GM13976 (cell line): ENCODE measurements at places on chromosomes 2 and 18.

DNA sequence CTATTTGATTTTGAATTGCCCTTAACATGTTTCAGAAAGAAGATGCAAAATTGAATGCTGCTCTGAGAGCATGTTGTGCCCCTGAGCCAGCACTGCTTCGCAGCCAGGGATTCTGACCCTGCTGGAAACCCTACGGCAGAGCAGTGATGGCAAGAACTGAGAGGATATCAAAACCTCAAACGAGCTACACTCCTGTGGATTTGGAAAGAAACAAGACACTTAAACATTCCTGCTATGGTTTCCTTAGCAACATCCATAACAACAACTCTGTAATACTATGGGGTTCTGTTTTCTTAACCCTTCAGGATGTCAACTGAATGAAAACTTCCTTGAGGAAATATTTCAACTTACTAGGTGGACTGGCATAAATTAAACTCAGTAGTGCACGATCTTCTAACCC is 649.1 kb downstream of the NYAP2 start:
- DNase-seq: no peak

DNA sequence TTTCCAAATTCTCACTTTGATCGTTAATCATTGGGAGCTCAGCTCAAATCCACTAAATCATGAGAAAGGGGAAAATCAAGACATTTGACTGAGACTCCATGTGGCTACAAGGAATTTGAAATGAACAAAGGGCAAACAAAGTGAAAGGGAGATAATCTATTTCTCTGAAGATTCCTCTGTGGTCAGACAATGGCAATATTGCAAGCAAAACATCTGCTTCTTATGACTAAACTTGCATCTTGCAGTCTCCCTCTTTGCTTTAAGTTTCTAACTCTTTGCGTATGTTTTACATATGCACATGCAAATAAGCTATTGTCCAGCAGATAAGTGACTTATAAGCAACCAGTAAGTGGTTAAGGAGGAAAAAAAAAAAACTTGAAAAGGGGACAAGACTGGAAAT is 299.1 kb upstream of the NXPH2 start:
- DNase-seq: no peak

GRCh38 chr2:230762317-230762896 is 49.8 kb downstream of the CAB39 start:
- no peak for DNase-seq

- DNase-seq: no peak
These were observed 14.0 kb upstream of the ITSN2 start for GRCh38 chr2:24374301-24374700.

DNA sequence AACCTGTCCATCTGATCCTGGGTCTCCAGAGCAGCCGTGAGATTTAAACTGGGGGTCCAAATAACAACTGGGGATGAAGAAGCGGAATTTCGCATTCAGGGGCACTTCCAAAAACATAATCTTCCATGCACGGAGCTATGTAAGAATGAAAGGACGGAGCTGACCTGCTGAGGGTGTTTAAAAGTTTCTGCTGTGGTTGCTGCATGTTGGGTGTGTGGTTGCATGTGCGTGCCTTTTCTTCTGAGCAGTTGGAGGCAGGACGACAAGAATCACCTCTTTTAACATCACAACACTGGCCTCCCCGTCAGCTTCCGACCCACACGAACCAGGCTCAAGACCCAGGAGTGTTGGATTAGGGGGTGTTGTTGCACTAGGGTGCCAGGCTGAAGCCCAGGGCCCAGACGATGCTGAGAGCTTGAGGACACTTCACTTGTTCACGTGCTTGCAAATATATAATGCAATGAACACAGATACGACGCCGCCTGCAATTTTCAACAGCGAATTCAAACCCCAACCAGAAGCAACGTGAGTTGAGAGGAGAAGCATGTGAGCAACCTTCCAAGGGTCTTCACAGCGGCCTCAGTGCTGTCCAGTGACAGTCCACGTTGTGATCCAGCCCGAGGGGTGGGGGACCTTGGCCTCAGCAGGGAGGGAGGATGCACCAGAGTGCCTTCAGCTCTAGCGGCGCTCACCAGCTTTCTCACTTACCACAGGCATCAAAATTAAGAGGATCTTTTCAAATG is 76.0 kb upstream of the SALL3 start:
- no peak for DNase-seq

DNA sequence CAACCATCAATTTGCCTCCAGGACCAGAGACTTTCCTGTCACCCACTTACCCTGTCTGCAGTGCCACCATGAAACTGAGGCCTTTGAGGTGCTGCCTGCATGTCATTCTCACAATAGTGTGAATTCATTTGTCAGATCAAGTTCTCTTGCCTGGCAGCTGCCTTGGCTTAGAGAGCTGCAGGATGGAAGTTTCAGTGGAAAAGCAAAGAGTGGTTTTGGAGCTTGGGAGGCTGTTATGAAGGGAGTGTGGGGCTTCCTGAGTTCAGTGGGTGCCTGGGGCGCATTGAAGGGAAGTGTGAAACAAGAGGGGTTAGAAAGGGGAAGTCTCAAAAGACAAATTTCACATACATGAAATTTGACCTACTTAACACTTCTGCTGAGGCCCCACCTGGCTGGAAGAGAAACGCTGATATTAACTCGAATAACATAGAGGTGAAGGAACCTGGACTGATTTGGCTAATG is 7.9 kb upstream of the LBH start:
- peak; percentile 54 for DNase-seq

- DNase-seq: no peak
These were observed 104.4 kb upstream of the STK17B start for GRCh38 chr2:196275646-196276352.

DNA sequence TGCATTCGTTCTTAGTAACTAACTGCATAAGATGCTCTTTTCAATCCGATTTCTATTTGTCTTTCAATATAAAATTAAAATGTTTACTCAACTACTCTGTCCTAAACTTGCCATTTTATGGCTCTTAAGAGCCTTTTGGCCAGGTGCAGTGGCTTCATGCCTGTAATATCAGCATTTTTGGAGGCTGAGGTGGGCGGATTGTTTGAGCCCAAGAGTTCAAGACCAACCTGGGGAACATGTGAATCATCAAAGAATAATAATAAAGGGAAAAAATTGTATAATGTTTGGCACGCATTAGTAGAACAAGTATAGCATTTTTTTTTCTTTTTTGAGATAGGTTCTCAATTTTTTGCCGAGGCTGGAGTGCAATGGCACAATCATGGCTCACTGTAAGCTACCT is 92.5 kb downstream of the C2orf74 start:
- DNase-seq: no peak

DNA sequence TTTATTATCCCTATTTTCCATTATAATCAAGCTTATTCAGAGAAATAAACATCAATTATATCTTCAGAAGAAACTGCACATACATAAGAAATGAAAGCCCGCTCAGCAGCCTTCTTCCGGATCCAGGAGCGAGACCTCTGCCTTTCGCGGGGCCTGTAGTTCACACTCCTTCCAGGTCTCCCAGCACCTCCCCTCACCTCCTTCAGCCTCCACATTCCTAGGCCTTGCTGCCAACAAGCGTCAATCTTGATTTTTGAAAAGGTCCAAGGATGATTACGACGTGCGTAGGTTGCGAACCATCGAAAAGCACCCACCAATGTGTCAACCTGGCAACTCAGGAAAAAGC is 355 bp upstream of the KIDINS220 start:
- no peak for DNase-seq

GRCh38 chr2:31136732-31137131 is 1.5 kb downstream of the GALNT14 start:
- DNase-seq: no peak

- DNase-seq: no peak
These were observed 232.2 kb downstream of the GULP1 start for GRCh38 chr2:188523919-188524318.

GRCh38 chr18:51617167-51617566 is 419.7 kb upstream of the MEX3C start:
- no peak for DNase-seq

GRCh38 chr2:188963741-188964140 is 10.4 kb upstream of the COL3A1 start:
- no peak for DNase-seq

DNA sequence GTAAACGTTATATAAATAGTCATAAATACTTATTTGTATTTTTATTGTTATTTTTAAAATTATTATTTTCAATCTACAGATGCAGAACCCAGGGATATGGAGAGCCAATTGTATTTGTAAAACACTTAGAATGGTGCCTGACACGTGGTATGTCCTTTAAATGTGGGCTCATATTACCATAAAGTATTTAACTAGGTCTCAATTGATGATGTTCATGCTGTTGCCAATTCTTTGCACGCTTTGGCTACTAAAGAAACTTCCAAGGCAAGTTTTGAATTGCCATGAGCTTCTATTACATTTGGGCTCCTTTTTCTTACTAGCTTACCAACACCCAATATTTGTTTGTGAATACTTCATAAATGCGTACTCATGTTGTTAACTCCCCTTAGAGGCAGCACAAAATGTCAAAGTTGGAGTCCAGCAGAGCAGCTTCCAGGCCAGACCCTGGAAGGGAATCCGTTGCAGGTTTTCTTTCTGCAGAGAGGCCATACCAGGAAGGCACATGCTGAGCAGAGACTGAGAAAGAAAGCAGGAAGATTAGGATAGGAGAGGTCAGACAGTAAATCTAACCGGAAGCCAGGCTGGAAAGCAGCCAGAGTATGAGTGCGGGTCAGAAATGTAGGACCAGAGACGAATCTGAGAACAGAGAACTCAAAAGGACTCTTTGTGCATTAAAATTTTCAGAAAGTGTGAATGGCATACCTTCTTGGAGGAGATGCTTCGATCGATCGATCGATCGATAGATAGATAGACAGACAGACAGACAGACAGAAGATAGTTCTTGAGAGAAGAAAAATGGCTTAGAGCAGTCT is 4.2 kb upstream of the NOSTRIN start:
- DNase-seq: no peak

DNA sequence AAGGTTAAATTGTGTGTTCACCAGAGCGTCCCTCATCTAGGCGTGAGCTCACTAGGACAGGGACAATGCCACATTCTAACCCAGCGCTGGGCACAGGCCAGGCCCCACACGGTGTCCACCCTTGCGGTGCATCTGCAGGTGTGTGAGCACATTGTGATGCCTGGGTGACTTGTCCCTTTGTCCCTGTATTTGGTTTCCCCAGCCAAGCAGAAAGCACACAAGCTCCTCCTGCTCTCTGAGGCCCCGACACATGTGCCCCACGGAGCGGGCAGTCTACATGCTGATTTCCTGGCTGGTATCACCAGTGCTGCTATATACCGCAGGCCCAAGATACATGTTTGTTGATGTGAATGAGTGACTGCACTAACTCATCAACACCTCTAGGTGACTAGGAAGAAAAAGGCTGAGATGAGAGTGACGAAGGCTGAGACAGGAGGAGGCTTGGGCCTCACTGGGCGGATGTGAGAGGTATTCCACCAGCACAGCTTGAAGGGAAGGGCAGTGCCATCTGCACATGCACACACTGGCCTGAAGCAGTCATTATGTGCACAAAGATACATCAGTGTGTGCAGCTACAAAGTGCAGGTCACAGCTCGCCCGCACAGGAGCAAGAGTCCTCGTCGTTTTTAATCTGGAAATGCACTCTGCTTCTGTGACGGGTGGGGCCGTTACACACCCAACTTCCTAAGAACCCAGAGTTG is 205.9 kb downstream of the EIPR1 start:
- no peak for DNase-seq

GRCh38 chr2:216827073-216827720 is 32.7 kb downstream of the TNP1 start:
- DNase-seq: no peak

GRCh38 chr2:46335391-46336282 is 38.4 kb downstream of the EPAS1 start:
- no peak for DNase-seq

DNA sequence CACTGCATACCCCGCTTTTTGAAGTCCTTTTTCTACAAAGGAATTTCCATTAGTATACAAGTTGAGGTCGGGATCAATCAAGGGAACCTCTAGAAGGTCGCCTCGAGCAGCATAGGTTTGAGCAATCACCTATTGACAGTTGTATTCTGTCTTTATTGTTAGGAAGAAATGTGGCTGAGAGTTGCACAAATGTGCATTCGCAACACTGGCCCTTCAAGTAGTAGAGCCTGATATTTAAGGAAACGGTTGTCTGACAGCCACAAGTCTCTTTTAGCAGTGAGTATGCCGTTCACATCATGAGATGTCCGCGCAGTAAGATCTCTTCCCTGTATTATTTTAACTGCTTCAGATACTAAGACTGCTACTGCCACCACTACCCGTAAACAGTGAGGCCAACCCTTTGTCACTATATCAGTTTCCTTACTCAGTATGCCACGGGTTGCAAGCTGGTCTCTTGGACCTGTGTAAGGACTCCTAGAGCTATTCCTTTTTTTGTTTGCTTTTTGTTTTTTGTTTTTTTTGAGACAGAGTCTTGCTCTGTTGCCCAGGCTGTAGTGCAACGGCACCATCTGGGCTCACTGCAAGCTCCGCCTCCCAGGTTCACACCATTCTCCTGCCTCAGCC is 10.0 kb upstream of the STARD7 start:
- DNase-seq: no peak

GRCh38 chr2:158042666-158043065 is 59.0 kb upstream of the UPP2 start:
- no peak for DNase-seq

GRCh38 chr2:234051374-234052070 is 1.0 kb downstream of the SPP2 start:
- DNase-seq: no peak

GRCh38 chr2:238891457-238892203 is 43.7 kb downstream of the TWIST2 start:
- DNase-seq: no peak

DNA sequence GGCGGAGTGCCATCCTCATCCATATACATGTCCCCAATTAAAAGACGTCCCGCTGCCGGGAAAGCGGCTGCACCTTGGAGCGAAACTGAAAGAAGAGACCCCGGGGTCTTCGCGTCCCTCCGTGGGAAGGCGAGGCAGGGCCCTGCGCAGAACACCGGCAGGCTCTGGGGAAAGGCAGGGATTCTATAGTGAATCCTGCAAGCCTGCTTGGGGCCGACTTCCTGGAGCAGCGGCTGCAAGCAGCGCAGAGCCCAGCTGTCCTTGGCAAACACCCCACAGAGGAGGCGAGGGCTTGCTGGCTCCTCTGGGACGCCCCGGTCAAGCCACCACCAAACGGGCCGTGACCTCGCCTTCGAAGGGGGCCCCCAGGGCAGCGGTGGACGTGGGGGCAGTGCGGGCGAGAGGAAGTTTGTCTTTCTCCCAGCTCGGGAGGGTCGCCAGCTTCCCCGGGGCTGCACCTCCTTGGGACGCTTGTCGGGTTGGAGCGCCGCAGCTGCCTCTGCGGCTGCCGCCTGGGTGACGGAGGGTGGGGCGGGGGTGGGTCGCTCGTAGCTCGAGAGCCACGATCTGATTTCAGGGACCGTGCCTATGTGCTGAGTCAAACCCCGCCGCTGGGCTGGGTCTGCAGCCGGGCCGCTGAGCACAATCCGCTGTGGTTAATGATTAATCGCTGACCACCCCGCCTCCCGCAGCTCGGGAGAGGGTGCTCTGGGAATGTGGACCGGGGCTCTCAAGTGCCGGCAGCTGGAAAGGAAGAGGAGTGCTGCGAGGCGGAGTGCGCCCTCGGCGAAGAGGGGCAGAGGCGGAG is 486 bp upstream of the GPR39 start:
- DNase-seq: no peak

- DNase-seq: no peak
These were observed 803.7 kb upstream of the ACVR2A start for GRCh38 chr2:147041121-147041494.

- DNase-seq: no peak
These were observed 1.1 kb upstream of the DNPEP start for GRCh38 chr2:219388907-219389156.
